ENCODE measurements at places on chromosomes 16 and 17. TPM values are rescaled to one million over a fixed set of nuclear protein-coding genes. Genes with fewer than 3 reads are reported as not detected.

GRCh38 chr17:4994081-4994595 lies 3.2 kb downstream of the INCA1 start:
- no peak for DNase-seq

- no peak for DNase-seq
Observed at GRCh38 chr16:46711106-46712058, 21.9 kb downstream of the ORC6 start.

- DNase-seq: no peak
Observed at GRCh38 chr16:89087922-89088497, 5.6 kb upstream of the ACSF3 start.

GRCh38 chr17:81364278-81365147 lies 30.7 kb upstream of the BAHCC1 start:
- no peak for DNase-seq

GRCh38 chr17:42428141-42428944 lies 5.3 kb upstream of the CAVIN1 start:
- DNase-seq: no peak

DNA sequence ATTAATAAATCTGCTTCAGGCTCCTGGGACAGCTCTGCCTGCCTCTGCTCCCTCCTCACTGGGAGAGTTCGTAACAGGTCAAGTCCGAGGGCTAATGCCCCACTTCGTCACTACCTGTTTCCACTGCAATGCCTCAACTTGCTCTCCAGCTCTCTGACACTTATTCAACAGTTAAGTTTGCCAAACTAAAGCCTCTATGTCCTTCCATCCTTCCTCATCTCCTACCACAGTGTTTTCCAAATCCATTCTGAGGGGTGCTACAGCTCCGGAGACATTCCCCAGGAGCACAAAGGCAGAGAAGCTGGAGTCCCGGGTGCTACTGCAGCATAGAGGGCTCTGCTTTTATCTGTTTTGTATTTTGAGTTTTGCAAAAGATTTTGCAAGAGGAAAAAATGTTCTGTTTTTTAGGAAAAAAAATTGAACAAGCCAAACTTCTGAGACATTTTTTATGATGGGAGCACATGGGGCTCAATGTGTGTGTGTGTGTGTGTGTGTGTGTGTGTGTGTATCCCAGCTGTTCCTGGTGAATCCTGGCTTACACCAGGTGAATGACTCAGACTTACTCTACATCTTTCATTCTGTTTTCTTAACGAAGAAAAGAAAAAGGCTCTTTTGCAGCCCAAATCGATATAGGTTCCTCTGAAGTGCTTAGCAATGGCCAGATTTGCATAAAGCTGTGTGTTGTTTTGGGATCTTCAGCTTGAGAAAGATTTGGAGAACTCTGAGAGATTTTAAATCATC lies 46.1 kb upstream of the MYOCD start:
- no peak for DNase-seq

DNA sequence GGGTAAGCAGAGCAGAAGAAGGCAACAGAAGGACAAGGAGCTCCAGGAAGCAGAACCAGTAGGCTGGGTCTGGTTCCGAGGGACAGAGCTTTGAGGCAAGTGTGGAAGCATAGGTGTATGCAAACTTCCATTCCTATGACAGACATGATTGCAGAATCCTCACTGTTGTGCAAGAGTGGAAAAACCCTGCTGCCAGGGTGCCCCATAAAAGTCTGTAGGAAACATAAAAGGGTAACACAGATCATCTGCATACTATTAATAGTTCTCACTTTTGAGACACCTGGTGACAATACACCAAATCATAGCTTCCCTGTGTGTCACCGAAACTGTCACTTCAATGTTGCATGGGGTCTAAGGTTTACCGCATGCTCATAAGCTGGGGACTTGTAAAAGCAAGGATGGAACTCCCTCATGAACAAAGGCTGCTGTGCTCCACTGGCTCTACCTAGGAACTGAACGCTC lies 39.7 kb downstream of the ARHGAP17 start:
- DNase-seq: no peak

DNA sequence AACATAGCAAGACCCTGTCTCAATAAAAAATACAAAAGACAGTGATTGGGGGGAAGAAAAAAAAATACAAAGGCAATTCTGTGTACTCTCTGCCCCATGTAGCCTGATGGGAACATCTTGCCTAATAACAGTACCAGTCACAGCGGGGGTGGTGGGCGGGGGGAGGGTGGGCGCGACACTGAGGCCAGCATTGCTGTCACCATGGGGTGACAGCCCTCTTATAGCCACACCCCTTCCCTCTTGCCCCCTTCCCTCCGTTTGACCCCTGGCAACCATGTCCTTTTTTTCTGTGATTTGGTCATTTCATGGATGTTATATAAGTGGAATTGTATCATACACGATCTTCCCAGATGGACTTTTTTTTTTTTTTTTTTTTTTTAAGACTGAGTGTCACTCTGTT lies 80.9 kb downstream of the DNAH17 start:
- DNase-seq: no peak

GRCh38 chr16:69822174-69822935 lies 60.2 kb downstream of the WWP2 start:
- DNase-seq: no peak

DNA sequence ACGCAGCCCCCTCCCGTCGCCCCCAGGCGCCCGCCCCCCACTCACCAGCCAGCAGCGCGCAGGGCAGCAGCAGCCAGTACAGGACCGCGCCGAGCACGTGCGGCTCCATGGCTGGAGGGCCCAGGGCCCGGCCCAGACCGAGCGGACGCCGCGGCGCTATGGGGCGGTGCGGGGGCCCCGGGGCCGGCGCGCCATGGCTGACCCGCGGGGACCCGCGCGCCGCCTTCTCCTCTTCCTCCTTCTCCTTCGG lies 239 bp downstream of the PIEZO1 start:
- DNase-seq: no peak

GRCh38 chr16:71337631-71338030 lies 20.9 kb upstream of the CALB2 start:
- no peak for DNase-seq

- no peak for DNase-seq
Observed at GRCh38 chr16:8614435-8615029, 7.0 kb upstream of the METTL22 start.

The CD300A gene
- total RNA-seq: 2.6 TPM

GRCh38 chr17:44308320-44308818 lies at the start of gene RUNDC3A:
Gene RUNDC3A (plus strand): TSS chr17:44308601. CDS start chr17:44308833, 232 bp downstream.
- peak; percentile 100 for DNase-seq

- DNase-seq: no peak
Observed at GRCh38 chr17:12995896-12996295, 21.9 kb downstream of the ELAC2 start.

GRCh38 chr17:79902146-79902791 lies 63.0 kb upstream of the CBX4 start:
- no peak for DNase-seq

The SLFN14 gene
- 0.18 TPM for total RNA-seq

The C16orf46 gene
- total RNA-seq: 2.0 TPM

DNA sequence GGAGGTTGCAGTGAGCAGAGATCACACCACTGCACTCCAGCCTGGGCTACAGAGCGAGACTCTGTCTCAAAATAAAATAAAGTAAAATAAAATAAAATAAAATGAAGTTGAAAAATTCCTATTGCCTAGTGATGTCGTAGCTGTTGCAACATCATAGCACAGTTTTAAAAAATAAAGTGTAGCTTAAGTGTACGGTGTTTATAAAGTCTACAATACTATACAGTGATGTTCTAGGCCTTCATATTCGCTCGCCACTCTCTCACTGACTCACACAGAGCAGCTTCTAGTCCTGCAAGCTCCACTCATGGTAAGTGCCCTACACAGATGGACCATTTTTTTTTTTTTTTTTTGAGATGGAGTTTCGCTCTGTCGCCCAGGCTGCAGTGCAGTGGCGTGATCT lies 43.5 kb upstream of the MNT start:
- DNase-seq: no peak

The PHOSPHO1 gene
- total RNA-seq: 2.6 TPM

- DNase-seq: no peak
Observed at GRCh38 chr16:27447301-27447700, 45.3 kb downstream of the IL21R start.

- DNase-seq: no peak
Observed at GRCh38 chr17:2730764-2731353, 18.6 kb downstream of the CCDC92B start.

The SCGB1C2 gene
- not detected for total RNA-seq

- no peak for DNase-seq
Observed at GRCh38 chr17:45975640-45976295, 23.3 kb upstream of the STH start.

The ATMIN gene
- 47.4 TPM for total RNA-seq

DNA sequence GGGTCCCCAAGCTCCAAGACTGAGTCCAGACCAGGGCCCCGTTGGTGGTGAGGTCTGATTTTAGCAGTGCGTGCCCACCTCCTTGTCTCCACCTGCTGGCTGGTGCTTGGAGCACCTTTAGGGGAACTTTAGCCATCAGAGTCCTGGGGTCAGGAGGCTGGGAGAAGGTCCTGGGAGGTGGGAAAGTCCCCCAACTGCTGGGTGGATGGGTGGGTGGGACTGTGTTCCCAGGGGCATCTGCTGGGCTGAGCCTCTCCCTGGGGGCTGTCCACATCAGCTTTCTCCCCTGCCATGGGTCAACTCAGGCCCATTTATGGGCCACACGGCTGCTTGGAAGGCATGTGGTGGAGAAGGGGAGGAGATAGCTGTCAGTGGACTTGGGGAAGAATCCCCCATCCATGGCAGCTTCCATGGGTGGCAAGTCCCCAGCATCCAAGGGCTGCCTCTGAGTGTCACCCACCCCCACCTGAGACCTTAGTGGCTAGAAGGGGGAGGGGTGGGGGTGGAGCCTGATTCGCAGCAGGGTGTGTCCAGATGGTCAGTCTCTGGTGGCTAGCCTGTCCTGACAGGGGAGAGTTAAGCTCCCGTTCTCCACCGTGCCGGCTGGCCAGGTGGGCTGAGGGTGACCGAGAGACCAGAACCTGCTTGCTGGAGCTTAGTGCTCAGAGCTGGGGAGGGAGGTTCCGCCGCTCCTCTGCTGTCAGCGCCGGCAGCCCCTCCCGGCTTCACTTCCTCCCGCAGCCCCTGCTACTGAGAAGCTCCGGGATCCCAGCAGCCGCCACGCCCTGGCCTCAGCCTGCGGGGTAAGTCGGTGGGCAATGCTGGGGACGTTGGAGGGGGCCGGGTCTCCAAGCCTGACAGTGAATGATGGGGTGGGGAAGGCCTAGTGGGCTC lies at the start of gene TRPV2:
Gene TRPV2 (plus strand): TSS at position 541 of the 894 bp plus-strand sequence. CDS start 2,098 bp downstream, outside the sequence.
- no peak for DNase-seq

The PRCD gene
- 5.7 TPM for total RNA-seq

- DNase-seq: peak; percentile 83
Observed at GRCh38 chr17:74394977-74395376, 27.7 kb downstream of the GPR142 start.

The TSPAN10 gene
- 0.82 TPM for total RNA-seq

GRCh38 chr17:50533185-50533584 lies 650 bp downstream of the EPN3 start:
- no peak for DNase-seq

The KRTAP9-4 gene
- not detected for total RNA-seq

The C17orf78 gene
- total RNA-seq: not detected

The CA4 gene
- total RNA-seq: 3.2 TPM

DNA sequence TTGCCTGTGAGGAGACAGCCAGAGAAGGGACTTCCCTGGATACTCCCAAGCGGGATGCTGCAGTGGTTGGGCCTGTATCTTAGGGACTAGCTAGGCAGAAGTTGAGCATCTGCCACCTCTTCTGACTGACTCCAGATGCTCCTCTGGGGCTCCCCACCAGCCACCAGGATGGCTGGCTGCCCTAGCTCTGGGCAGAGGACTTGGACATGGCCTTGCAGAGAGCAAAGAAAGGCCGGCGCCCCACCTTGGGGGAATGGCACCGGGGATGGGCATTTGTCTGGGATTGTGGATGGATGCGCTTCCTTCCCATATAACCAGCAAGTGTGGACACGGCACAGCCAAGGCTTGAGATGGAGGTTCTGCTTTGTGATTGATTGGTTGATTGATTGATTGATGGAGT lies 69.0 kb downstream of the OR1D5 start:
- DNase-seq: no peak

DNA sequence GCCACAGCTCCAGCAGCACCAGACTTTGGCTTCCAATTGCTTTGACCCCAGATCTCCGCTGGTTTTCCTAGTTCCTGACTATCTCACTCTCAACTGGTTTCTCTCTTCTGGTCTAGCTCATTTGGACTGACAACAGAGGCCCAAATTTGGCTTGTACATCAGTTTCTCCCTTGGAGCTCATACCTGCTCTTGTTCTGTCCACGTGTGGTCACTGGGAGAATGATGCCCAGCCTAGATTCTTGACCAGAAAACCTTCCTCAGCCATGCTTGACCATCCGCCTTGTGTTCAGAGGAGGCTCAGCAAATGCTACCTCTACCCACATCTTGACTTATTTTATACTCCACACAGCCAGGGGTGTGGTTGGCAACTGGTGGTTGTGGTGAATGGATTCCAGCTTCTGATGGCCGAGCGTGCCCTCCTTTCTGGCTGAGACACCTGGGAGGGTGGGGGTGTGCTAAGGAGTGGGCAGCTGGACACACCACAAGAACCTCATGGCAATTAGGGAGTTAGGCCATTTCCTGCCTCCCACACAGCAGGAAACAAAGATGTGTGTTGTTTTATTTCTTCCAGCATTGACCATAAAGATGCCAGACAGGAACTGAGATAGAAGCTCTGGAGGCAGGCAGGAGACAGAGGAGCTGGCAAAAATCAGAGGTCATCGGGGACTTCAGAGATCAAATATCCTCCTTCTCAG lies 93.8 kb upstream of the FAM20A start:
- DNase-seq: no peak

The METTL9 gene
- total RNA-seq: 138 TPM

- DNase-seq: peak; percentile 85
Observed at GRCh38 chr17:77602062-77602746, 356.3 kb upstream of the TNRC6C start.

The MT1A gene
- total RNA-seq: not detected

The KCNJ2 gene
- total RNA-seq: 5.4 TPM

DNA sequence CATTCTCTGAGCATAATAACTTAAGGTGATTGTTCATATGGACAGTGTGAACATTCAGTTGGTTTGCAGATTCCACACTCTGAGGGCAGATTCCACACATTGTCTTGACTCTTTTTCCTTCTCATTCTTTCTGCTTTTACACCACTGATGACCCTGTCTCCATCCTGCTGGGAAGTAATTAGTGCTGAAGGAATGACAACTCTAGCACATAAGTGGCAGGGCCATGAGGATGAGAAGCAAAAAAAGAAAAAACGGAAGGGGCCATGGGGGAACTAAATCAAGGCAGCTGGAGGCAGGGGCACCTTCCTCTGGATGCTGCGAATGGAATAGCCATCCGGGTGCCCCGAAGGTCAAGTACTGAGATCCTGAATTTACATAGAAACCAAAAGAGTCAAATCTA lies 944.0 kb downstream of the KCNJ2 start:
- no peak for DNase-seq

The SUPT6H gene
- 47.2 TPM for total RNA-seq

GRCh38 chr16:84059946-84060901 lies 17.6 kb upstream of the SLC38A8 start:
- no peak for DNase-seq

- DNase-seq: no peak
Observed at GRCh38 chr17:3603119-3603869, 5.9 kb downstream of the TRPV1 start.

Data from cerebellum (tissue), 4 donors.